Progenitor cell of endocrine pancreas (in vitro differentiated cells): ENCODE measurements at places on chromosomes 1 and 21.
A peak's percentile ranks its signal among the peaks of the same experiment; 100 is the strongest.

- no peak for DNase-seq
Measured at GRCh38 chr1:208759255-208759654, 515.1 kb upstream of the PLXNA2 start.

- peak; percentile 74 for DNase-seq
Measured at GRCh38 chr1:34500451-34500850, 254.4 kb upstream of the GJB5 start.

- DNase-seq, result no peak
Measured at GRCh38 chr1:204426035-204426436, 14.4 kb upstream of the PPP1R15B start.

DNA sequence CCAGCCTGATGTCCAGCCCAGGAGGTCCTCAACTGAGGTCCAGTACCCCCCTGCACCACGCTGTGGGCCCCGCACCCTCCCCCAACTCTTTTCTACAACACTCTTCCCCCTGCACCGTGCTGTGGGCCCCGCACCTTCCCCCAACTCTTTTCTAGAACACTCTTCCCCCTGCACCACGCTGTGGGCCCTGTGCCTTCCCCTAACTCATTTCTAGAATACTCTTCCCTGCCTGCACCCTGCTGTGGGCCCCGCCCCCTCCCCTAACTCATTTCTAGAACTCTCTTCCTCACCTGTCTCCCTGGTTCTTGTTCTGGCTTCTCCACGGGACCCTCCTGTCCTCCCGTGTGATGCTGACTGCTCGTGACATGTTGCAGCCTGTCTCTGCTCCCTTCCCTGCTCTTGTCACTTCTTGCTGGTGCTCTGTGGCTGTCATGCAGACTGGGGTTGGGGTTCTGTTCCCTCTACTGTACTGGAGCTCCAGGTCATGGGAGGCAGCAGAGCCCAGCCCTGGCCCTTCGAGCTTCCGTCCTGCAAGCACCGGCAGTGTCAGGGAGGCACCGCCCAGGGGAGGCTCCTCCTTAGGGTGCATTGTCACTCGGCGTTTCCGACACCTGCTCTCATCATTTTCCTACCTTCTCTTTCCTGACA lies 160.1 kb upstream of the COL6A1 start:
- DNase-seq, result no peak

DNA sequence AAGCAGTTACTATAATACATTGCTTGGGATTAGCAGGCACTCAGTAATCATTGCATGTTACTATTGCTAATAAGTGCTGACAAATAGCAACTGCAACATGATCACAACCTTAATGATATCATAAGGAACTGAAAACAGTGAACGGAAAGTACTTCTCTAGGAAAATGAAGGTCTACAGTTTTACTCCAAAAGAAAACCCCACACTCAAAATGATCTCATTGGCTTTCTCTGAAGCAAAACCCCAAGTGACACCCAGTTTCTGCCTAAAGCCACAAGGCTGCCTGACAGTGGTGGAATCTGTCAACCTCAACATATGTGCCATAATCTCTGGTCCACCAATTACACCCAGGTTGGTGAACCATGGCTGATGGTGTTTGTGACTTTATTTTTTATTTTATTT lies 137.6 kb downstream of the PTGER3 start:
- DNase-seq, result no peak

- no peak for DNase-seq
Measured at GRCh38 chr21:38228537-38228936, 28.3 kb upstream of the KCNJ15 start.

DNA sequence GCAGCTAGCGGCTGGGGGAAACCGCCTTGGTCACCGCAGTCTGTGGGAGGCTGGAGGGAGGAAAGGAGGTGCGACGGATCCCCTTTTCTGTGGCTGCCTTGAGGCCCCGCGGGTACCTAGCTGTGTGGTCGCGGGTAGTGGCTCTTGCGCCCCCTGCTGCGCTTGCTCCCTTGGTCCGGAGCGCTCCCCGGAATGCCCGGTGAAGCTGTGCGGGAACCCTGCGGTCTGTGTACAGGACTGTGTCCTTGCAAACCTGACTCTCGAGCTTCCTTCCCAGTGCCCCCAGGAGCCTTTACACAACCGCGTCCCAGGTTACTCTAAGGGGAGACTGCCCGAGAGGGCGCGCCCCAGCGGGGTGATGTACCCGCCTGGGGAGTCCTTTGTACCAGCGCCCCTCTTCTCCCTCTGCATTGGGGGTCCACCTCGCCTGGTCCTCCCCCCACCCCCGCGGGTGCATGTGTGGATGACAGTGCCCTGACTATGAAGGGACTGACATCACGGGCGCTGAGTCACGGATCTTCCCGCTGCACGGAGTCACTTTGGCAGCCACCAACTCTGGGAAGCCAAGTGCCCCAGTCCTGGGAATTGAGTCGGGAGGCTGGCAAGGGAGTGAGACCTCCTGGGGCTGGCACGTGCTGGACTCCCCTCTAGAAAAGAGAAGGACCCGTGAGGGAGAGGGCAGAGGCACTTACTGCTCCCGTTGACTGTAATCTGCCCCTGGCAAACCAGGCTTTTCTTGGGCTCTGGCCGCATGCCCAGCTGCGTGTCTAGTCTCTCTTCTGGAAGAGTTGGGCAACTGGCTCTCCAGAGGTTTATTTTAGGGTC lies 816 bp downstream of the IL6R start:
- DNase-seq, result peak; percentile 41

DNA sequence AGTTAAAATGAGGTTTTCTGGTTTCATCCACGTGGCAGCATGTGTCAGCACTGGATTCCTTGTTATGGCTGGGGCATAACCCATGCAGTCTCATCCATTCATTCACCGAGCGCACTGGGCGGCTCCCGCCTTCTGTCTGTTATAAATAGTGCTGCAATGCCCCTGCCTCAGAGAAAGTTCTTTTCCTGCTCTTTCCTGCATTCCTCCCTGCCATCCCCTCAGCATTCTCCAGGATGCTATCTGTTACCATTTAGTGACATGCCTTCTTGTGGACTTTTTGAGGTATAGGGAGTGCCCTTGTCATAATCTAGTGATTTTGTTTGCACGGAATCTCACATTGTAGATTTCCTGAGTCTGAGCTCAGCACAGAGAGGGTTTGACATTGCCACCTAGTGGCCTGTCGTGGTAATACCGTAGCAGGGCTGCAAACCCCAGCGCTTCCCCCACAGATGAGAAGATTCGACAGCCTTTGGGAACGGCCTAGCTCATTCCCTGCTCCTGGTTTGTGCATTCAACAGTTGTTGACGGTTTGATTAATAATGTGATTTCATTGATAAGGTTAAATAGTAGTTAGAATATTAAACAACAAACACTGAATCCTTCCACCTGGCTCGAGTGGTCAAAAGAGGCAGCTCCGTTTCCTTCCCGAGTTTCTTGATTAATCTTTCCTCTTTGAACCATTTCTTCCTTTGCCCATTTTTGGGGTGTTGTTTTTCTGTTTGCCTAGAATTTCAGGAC lies 46.3 kb downstream of the UMODL1 start:
- peak; percentile 72 for DNase-seq

DNA sequence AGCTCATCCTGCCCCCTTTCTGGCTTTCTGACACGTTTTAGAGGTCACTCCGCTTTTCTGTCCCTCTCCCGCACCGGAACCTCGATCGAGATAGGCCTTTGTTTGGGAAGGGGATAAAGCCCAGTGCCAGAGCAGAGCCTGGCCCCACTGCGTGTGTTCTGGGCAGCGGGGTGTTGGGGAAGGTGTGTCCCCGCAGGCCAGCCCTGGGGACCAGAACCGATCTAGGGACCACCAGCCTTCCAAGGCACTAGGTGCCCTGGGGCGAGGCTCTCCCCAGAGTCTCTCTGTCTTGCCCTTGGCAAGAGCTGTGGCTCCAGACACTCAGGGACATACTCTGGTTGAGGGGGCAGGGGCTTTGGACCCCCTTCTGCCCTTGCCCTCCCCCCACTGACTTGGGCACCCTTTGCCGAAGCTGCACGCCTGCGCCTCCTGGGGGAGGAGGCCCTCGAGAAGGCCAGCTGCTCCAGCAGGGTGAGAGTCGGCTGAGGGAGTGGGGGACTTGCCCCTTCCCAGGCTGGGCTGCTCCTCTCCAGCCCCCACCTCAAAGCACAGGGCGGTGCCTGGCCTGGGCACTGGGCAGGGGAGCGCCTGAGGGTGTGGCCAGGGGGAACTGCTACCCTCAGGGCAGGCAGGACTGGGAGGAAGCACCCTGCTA lies 16.4 kb downstream of the PRXL2B start:
- DNase-seq, result no peak

GRCh38 chr1:29603622-29604021 lies 367.3 kb downstream of the PTPRU start:
- DNase-seq, result no peak

DNA sequence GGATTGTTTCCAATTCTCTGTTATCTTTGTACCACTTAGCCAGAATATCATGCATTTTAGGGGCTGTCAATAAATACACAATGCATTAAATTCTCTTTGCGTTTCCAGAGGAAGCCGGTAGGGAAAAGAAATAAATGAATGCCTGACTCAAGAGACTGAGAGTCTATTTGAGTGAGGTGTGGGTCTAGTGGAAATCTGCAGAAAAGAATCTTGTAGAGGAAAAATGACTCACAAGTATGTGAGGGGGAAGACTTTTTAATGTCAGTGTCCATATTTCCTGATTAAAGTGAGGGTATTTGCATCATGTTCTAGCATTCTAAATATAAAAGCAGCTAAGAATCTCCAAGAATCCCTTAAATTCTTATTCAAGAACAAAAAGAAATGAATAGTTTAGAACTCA lies 271.1 kb downstream of the PTPRC start:
- DNase-seq, result no peak

- no peak for DNase-seq
Measured at GRCh38 chr1:10022656-10023055, 10.1 kb upstream of the UBE4B start.

DNA sequence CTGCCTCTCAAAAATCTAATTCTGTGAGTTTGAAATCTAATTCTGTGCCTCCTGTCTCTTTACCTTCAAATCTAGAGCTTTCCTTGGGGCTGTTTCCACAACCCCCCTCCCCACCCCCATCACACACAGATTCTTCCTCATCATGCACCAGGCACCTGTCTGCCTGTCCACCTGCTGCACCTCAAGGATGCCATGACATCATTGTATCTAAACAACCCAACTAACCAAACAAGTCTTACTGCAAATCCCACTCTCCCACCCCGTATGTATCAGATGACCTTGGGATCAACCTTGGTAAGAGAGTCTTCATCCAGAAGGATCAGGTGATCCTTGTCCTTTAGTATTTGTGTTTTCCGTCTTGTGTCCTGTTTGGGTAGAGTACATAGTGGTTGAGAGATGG lies 102.7 kb upstream of the SIM2 start:
- DNase-seq, result no peak

DNA sequence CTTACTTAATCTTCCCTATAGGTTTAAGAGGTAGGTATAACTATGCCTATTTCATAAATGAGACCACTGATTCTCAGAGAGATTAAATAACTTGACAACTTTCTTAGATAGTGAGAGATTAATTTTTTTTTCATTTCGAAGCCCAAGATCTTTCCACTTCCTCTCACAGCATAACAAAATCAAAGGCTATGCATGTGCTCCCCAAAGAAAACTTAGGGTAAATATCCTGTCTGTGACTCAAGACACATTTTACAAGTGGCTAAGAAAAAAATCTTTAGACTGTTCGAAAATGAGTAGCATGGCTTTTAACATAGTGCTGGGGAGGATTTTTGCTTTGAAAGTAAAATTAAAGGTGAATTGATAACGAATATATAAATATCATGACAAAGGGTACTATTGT lies 8.2 kb upstream of the C1orf141 start:
- no peak for DNase-seq

DNA sequence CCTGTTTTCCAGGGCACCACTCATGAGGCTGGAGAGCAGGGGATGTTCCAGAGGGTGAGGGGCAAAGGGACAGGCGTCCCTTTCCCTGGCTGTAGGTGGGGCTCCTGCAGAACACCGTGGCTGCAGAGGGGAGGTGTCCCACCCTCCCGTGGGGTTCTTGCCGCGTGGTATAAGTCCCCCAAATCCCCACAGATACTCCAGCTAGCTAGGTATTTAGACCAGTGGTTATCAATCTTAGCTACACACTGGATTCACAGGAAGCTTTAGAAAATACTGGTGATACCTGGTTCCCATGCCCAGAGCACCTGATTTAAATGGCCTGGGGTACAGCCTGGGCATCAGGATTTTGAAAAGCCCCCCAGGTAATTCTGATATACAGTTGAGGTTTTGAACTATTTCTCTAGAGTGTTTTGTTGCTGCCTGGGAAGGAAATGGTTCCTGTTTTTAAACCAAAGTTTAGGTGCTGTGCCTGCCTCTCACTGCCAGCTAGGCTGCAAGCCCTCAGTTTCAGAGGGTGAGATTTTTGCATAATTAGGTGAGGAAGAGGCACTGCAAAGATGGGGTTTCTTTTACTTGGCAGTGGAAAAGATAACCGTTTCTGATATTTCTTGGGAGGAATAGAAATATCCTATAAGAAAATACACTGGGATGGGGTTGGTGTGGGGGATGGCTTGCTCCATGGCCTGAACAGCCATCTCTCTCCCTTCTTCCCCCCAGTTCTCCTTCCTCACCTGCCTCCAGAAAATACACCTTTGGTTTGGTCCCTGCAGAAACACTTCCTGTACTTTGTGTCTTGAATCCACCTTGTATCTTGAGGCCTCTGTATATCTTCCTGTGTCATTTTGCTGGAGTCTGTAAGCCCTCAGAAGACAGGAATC lies 51.7 kb downstream of the RASSF5 start:
- no peak for DNase-seq

- no peak for DNase-seq
Measured at GRCh38 chr1:219120624-219121544, 52.8 kb upstream of the LYPLAL1 start.

- no peak for DNase-seq
Measured at GRCh38 chr1:65924471-65924870, 131.8 kb downstream of the PDE4B start.

- peak; percentile 10 for DNase-seq
Measured at GRCh38 chr1:239387304-239388158, 1.2 kb downstream of the CHRM3 start.

GRCh38 chr1:31655756-31656155 lies 11.1 kb upstream of the PEF1 start:
- DNase-seq, result no peak

DNA sequence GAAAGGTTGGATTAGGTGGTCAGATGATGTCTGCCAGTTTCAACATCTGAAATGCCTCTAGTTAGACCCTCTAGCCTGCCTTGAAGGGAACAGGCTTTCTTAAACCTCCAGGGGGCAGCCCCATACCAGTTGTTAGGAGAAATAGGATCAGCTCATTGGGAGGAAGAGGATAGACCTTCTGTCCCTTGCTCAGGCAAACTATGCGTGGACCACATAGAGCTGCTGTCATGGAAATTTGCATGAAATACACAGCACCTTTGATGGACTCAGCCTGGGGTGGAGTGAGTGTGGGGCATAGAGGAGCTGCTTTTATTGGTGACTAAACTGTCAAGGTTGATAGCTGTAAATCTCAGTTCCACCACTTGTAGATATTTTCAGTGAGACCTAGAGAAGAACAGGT lies 38.4 kb upstream of the SPAG17 start:
- peak; percentile 15 for DNase-seq

DNA sequence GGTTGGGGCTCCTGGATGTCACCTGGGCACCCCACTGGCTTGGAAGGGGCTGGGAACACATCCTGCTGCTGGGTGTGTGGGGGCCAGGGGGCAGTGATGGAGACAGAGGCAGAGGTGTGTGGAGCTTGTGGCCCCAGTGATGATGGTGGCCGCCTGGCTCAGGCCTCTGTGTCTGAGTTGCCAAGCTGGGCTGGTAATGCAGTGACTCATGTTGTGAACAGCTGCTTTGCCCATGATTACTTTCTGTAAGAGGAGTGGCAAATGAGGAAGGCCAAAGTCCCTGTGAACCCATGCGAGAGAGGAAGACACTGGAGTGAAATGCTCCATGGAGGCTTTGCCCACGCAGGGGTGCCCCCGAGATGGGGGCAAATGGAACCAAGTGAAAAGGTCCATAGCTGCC lies 86.8 kb downstream of the KCNJ6 start:
- DNase-seq, result no peak

GRCh38 chr1:87053446-87053845 lies 139.0 kb downstream of the HS2ST1 start:
- no peak for DNase-seq
